ENCODE measurements at places on chromosomes 16 and 17.

DNA sequence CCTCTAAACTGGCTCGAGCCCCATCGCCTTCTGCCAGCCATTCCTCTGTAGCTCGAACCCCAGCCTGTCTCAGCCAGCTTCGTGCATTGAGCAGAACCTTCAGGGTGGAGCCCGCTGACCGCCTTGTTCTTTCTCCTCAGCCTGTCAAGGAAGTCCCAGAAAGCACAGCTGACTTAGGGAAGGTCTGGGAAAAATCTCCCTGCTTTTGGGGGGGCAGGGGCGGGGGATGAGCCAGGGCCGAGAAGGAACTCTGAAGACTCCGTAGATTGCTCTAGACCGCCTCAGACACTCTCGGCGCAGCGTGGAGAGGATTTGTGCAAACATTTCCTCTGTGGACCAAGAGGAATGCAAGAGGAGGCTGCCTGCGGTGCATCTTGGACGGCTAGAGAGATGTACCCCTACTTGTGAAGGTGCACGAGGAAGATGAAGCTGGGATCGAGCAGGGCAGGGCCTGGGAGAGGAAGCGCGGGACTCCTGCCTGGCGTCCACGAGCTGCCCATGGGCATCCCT, at the start of gene GLP2R:
Gene GLP2R (plus strand): TSS at position 284 of the 510 bp plus-strand sequence. CDS start 140 bp downstream, at position 424.
- no peak for DNase-seq

GRCh38 chr17:40317345-40317873, 8.4 kb downstream of the RARA start:
- DNase-seq = no peak

DNA sequence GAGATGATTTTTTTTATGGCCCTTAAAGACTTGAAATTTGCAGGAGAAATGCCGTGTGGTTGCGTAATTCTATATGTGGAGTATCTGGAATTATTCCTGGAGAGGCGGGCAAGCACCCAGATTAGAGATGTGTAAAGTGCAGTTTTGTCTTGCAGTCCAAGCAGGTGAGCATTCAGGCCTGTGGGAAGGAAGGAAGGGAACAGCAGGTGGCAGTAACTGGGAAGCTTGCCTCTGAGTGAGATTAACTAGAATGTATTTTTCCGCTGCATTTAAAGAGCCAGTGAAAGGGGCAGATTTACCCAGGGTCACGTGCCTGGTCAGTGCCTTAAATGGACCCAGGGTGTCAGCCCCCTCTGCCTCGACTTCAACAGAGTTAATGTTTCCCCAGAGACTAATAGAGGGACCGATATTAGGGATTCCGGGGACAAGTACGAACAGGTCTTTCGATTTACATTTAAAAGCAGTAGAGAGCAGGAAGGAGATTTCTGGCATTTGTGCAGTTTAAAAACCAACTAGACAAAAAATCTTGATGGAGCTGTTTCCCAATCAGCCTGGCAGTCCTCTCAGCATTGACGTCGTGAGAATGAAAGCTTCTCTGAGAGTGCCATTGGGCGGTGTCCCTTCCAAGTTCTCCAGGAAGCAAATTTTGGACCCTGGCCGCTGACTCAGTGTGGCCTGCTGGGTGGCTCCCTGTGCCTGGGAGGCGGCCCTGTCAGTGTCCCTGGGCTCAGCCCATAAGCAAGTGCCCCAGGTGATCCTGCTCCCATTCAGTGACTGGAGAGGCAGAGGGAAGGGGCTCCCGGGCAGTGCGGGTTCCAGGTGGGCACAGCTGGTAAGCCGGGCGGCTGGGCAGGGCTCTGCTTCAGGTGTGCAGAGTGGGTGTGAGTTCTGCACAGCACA, 38.2 kb downstream of the KSR1 start:
- peak; percentile 33 for DNase-seq

GRCh38 chr17:74977802-74978201, 5.2 kb upstream of the HID1 start:
- no peak for DNase-seq

GRCh38 chr17:28725660-28726225, 290 bp downstream of the TLCD1 start:
- peak; percentile 39 for DNase-seq

- DNase-seq = no peak
Measured at GRCh38 chr17:74369221-74369620, 1.9 kb downstream of the GPR142 start.

DNA sequence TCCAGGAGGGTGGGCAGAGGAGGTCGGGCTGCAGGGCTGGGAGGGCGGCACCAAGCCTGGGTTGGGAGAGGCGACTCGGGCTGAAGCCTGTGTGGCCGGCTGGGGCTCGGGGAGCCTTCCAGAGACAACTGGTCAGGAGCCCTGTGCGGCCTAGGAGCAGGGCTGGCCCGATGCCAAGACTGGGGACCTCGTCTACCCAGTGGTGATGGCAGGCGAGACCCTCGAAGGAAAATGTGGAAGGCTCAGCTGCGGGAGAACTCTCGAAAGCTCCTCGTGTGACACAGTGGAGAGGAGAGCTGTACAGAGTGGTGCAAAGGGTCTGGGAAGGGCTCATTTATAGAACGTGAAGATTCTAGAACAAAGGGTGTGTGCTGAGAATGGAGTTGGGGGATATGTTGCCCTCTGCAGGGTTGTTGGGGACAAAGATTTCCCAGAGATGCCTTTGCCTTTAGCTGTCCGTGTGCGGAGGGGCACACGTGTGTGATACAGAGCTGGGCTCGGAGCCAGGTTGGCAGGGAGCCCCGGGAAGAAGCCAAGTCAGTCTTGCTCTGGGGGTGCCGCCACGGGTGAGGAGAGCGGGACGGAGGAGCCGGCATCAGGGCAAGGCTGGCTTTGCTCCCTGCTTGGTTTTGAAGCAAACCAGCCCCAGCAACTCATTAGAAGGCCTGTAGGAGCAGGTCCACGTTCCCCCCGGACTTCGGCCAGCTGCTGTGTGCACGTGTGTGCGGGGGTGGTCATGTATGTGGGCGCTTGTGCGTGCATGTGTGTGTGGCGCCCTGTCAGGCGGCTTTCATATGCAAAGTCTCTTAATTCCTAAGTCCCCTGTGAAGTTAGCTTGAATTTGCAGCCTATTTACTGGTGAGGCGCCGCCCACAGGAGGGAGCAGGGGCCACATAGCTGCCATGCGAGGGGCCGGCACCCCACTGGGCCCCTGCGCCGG, 132.4 kb upstream of the CHMP6 start:
- DNase-seq = no peak

- DNase-seq = peak; percentile 79
Measured at GRCh38 chr17:79042421-79043190, 18.6 kb downstream of the C1QTNF1 start.

GRCh38 chr17:10843811-10844210, 5.9 kb upstream of the PIRT start:
- no peak for DNase-seq

DNA sequence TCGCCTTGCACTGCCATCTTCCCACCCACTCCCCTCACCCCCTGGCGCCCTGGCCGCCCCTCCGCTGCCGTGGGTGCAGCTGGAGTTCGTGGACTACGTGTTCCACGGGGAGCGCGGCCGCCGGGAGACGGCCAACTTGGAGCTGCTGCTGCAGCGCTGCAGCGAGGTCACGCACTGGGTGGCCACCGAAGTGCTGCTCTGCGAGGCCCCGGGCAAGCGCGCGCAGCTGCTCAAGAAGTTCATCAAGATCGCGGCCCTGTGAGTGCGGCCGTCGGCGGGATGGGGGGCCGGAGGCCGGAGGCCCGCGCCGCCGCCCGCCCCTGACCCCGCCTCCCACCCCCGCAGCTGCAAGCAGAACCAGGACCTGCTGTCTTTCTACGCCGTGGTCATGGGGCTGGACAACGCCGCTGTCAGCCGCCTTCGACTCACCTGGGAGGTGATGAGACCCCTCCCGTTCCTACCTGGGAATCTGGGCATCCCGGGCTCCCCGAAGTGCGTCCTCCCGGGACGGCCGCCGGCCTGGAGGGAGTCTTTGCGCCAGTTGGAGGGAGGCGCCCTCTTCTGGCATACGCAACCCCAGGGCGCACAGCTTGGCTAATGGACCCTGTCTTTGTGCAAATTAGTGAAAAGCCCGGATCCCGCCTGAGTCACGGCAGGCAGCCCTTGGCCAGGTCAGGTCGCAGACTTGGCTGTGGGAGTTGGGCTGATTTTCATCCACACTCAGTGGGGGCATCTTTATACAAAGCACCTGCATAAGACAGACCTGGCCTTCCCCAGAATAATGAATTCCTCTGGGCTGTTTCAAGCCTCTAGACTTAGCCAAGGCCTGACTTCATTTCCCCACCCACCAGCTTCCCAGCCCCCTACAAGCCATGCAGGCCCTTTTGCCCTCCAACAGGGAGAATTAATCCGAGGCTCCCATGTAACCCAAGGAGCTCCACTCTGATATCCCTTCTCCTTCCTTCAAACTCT, 14.3 kb downstream of the RAPGEFL1 start:
- peak; percentile 88 for DNase-seq

GRCh38 chr17:17719966-17720543, 38.8 kb downstream of the RAI1 start:
- no peak for DNase-seq

DNA sequence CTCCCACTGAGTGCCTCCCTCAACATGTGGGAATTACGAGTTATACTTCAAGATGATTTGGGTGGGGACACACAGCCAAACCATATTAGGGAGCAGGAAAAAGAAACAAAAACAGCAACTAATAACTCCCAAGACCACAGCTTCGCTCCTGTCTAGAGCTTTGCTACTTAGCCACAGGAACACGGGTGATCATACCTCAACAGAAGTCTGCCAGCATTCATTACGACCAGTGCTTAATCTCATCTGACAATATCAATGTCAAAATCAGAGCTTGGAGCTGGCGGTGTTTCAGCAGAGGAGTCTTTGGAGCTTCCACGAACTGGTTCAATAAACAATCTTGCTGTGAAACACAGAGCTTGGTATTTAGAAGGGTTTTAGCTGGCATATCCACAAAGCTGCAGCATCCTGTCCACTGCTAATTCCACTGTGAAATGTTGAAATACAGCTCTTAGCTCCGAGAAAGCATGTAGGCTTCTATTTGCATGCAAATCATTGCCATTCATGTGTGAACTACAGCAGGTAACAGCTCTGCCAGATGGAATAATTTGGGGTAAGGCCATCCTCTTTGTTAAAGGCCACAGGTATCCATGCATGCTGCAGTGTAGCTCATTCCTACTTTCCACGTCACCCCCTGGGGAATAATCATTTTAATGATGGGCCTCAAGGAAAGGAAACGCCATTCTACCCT, 128.4 kb upstream of the GOT2 start:
- no peak for DNase-seq

GRCh38 chr16:87391324-87391949, 699 bp upstream of the MAP1LC3B start:
- DNase-seq = no peak

DNA sequence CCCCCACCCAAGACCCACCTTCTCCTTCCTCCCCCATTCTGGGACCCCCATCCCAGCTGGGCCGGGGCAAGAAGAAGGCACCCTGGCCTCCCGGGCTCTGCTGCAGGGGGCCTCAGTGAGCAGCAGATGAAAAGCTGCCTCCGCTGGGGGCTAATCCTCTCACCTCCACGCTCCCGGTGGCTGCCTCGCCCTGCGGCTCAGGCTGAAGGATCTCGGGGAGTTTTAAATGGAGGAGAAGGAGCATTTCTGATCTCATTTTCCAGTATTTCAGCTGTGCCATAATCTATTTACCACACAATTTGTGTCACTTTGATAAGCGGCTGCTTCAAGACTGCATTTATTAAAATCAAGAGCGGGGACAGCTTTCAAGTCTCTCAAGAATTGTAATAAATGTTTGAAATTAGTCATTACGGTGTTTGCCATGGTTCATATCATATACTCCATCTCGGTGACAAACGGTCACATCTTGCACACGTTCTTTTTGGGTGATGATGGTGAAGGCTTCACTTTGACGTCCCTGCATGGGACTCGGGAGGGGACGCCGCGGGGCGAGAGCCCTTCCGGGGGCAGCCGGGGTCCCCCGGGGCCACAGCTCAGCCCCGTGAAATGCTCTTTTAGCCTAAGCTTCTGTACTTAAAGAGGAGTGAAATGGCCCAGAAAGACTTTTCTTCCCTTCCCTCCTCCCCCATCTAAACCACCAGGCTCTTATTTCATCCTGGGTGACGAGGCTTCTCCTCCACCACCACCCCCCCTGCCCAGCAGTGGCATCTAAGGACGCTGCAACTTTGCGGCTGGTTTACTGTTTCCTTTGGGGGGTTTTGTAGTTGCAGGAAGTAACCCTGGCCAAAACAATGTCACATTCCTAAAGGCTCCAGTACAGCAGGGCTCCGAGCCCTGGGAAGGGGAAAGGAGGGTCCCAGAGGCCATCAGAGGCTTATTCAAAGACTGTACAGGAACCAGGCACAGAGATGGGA, 313.1 kb upstream of the TNRC6C start:
- DNase-seq = peak; percentile 63

GRCh38 chr17:77419547-77420094, 278.9 kb downstream of the SEC14L1 start:
- peak; percentile 79 for DNase-seq

GRCh38 chr16:86306811-86307513, 203.4 kb upstream of the FOXF1 start:
- DNase-seq = no peak

DNA sequence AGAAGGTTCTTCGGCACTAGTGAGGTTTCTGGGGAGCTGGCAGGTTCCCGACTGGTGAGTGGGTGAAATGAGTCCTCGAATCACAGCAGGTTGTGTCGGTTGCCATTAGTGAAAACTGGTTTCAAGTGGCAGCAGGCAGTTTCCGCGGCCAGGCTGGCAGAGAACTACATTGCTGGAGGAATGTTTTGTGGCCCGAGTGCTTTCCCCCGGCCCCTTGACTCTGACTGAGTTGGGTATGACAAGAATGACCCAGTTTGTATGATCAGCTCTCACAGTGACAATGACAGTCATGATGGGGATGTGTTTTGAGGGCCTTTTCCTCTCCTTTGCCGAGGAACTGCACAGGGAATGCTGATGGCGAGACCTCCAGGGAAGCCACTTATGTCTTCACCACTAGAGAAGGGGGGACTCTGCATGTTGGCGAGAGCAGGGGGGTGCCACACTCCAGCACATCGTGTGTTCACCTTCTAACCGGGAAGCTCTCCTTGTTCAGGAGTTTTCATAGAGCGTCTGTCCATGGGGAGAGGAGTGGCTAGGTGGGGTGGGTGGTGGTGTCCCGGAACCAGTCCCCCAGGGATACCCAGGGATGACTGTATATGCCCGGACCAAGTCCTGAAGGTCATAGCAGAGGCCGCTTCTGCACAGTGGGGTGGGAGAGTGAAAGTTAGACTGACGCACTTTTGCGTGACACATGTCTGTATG, 206.0 kb upstream of the CHMP6 start:
- DNase-seq = no peak

GRCh38 chr17:68853439-68853838, 101.8 kb downstream of the ABCA8 start:
- DNase-seq = no peak

DNA sequence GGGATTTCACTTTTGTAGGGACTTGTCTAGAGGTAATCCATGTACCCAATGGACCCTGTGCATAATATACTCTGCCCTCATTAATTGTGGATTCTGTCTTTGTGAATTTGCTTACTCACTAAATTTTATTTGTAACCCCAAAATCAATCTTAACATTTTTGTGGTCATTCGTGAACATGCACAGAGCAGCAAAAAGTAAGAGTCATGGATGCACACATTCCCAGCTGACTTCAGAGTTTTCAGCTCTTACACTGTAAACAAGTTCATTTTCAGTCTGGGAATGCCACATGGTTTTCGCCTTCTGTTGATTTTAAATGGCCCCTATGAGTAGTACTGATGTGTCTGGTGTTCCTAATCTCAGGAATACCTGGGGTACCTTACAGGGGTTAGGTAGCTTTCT, 24.3 kb downstream of the TAC4 start:
- DNase-seq = no peak

- no peak for DNase-seq
Measured at GRCh38 chr16:67976205-67976604, 4.1 kb downstream of the DPEP3 start.

GRCh38 chr16:85302018-85302847, 190.0 kb upstream of the CIBAR2 start:
- peak; percentile 60 for DNase-seq

- no peak for DNase-seq
Measured at GRCh38 chr16:56343661-56344517, 81.5 kb downstream of the AMFR start.
